ENCODE measurements at places on chromosomes 6 and 20. TPM values are rescaled to one million over a fixed set of nuclear protein-coding genes. Genes with fewer than 3 reads are reported as not detected.
A peak's percentile ranks its signal among the peaks of the same experiment; 100 is the strongest.

- no peak for DNase-seq
Observed at GRCh38 chr6:149445095-149445466, 39.7 kb downstream of the ZC3H12D start.

DNA sequence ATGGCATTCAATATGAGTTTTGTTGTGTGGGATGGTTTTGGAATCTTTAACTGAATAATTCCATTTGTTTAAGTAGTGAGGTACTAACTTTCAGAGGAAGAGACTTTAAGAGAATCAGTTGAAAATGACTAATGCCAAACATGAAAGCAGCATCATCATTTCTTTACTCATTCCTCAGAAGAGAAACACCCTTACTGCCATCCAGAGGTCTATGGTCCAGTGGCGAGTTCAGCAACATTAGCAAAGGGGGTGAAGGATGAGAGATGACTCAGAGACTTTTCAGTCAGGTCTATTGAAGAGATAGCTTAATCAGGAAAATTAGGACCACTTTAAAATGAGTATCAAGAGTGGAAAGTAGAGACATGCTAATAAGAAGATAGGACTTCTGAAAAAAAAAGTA lies 118.8 kb downstream of the COL19A1 start:
- no peak for DNase-seq

DNA sequence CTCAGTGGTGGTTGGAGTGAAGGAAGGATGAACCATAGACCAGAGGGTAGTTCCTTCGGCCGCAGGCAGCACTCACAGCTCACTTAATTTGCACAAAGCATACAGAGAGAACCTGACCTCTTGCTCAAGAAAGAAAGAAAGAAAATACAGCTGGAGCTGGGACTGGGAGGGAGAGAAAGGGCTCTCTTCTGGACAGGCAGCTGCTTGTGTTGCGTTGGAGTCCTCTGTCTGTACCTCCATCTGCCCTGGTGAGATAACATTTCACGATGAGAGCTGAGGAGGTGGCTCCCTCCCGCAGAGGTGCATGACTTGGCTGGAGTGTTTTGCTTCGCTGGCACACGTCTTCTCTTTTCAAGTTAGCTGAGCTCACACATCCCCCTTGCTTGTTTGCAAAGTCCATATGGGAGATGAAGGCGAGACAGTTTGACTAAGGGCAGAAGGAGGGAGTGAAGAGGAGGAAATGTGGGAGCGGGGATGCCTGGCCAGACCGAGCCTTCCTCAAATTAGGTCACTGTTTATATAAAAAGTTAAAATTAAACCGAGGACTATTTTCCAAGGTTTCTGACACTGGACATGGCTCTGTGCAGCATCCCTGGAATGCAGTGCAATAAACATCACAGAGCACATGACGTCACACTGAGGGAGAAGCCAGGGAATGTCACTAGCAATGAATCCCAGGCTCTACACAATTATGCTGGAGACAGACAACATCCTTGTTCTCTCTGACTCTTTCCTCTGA lies 359.4 kb downstream of the CD83 start:
- DNase-seq: no peak

- peak; percentile 98 for DNase-seq
Observed at GRCh38 chr6:31736021-31736767, at the start of gene CLIC1. Gene CLIC1 (minus strand): TSS chr6:31736530. CDS start chr6:31736300, 230 bp downstream.

SAMD3 gene
- not detected for total RNA-seq

DNA sequence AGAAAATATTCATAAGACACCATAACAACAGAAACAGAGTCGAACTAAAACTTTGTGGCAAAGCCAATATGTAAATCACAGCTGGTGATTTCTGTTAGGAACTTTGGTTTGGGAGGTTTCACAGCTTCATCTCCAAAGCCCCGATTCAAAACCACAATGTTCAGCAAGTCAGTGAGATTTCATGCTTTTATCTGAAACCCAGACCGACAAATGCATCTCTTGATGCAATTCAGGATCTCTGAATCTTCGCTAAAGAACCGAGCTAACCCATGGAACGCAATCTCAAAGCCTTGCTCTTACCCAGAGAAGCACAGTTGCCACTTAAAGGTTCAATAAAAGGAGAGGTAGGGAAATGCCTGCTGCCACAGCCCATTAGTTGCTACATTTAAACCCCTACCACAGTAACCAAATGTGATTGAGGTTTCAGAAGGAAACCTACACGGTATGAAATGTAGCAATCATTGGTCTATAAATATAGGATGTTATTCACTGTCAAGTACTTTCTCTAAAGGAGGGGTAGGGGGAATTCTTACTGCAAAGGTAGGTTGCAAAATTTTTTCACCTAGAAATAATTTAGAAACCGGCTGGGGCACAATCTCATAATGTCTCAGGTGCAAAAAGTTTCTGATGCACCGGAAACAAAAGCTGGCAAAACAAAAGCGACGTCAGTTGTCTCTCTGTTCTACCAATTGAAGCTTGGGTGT lies 381.0 kb upstream of the ARID1B start:
- DNase-seq: no peak

DNA sequence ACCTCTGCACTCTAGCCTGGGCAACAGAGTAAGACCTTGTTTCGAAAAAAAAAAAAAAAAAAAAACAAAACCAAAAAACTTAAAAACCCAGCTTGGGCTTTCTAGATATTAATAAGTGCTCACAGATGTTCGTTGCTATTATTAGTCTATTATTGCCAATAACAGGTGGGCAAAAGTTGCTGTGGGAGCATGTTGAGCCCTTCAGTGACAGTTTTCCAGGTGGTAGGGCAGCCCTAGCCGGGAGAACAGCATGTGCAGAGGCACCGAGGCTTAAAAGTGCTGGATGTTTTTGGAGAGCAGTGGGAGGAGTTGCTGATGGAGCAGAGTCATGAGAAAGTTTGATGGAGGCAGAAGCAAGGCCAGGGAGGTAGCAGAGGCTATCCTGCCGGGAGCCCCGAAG lies 4.4 kb downstream of the PPP1R16B start:
- DNase-seq: peak; percentile 48
